ENCODE measurements at places on chromosomes 13 and 19.

DNA sequence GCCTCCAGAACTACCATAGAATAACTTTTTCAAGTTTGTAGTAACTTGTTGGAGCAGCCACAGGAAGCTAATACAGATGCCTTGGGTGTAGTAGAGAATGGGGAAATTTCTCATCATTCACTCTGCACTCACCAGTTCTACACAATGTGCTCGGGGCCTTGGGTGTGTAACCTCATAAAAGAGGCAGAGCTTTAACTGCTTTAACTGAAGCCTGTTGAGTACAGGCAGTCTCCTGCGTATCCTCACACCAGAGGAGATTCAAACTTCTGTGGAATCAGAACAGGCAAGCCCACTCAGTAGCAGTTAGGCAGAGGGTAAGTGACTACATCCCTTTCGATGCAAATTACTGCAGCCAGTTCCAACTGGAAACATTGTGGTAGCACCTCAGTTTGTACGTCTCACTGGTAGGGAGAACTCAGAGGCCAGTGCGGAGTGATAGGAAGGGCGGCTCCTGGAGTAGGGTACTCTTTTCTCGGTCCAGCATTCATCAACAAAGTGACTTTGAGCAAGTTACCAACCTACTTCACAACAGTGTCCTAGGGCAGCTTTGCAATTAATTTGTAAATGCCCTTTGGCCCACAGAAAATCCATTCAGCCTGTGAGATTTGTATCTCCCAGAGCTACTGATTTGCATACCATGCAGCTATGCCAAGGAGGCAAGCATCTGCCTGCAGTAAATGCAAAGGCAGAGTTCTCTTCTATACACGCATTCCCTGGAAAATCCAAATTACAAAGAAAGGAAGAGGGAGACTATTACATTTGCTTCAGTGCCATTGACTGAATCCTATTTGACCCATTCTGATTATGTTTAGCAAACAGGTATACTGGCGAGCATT is 904.3 kb downstream of the DIAPH3 start:
- DNase-seq: no peak

DNA sequence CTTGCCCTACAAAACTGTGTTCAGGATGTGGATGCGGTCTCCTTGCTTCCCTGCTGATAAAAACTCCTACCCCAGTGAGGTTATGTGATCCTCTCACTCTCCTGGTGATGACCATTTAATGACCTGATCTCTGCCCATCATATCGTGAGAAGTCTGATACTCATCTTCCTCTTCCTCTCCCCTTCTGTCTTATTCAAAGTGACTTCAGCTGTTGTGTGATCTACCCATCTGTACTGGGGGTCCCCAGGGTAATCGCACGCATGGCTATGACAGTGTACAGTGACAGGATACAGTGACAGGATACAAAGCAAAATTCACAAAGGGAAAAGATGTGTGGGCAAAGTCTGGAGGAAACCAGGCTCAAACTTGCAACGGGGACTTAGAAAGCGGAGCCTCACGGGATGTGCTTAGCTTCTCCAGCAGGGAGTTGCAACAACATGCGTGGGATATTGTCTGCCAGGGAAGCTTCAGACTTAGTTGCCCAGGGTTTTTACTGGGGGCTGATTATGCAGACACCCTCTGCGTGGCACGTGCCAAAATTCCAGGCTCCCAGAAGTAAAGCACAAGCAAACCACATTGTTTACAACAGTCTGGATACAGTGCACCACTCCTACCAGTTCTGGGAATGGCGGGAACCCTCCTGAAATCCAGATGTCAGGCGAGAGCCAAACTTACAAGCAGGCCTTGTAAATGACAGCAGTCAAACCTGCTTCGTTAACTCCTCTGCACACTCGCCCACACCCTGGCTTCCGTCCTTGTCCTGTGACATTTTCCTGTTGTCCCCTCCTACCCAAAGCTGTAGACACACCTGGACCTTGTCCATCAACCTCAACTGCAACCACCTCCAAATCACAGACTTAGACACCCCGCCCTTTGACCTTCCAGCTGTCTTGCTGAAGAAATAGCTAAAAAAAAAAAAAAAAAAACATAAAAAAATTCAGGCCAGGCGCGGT is 18.0 kb upstream of the GARRE1 start:
- DNase-seq: no peak

GRCh38 chr13:82701020-82701419 is 1181.3 kb downstream of the SLITRK1 start:
- no peak for DNase-seq

GRCh38 chr19:42596391-42597072 is 1.8 kb upstream of the CEACAM8 start:
- peak; percentile 33 for DNase-seq

GRCh38 chr13:66391322-66391721 is 838.8 kb downstream of the PCDH9 start:
- DNase-seq: no peak

GRCh38 chr19:13012690-13013608 is 17.7 kb downstream of the NFIX start:
- peak; percentile 6 for DNase-seq

GRCh38 chr13:89554801-89555200 is 1792.7 kb upstream of the MIR17HG start:
- no peak for DNase-seq

Data from inflammatory macrophage (primary cell).